NCI-H2171 treated with DMSO at 0.1 percent for 48 hours (cell line): ENCODE measurements at places on chromosomes 4 and X.

- no peak for DNase-seq
Measured at GRCh38 chr4:107034091-107034995, 1.8 kb downstream of the DKK2 start.

DNA sequence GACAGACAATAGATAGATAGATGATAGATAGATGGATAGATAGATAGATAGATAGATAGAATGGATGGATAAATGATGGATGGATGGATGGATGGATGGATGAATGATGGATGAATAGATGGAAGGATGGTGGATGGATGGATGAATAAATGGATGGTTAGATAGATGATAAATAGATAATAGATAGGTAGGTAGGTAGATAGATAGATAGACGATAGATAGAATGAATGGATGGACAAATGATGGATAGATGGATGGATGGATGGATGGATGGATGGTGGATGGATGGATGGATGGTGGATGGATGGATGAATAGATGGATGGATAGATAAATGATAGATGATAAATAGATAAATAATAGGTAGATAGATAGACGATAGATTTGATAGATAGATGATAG is 287.4 kb downstream of the CRLF2 start:
- no peak for DNase-seq

DNA sequence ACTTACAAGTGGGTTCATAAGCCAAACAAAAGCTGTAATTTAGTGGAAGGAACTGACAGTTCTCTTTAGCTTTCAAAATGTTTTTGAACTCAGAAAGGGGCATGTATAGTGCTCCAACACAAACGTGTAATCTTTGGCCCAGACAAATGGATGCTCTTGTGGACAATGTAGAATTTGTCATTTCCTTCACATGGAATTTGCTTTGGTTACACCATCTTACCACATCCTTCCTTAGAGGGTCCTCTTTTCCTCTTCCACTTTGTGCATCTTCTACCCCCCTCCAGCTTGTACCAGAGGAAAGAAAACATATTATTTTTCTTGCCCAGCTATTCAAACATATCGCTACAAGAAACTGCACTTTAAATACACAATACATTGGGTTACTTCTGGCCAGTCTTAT is 42.4 kb downstream of the MEPE start:
- DNase-seq = peak; percentile 2

DNA sequence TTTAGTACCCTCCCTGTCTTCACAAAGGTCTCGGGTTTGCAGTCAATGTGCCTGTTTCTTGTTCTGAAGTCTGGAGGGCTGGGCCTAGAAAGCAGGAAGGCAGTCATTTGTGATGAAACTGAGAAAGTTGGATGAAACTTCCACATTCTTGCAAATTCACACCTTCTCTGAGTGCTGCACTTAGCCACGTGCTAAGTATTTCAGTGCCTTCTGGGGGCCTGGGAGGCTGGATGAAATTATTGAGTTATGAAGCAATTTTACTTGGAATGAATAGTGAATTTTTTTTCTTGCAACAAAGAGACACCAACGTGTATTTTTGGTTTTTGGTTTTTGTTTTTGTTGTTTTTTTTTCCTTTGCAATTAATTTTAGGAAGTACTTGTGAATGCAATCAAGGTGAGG is 71.2 kb downstream of the MSX1 start:
- no peak for DNase-seq

DNA sequence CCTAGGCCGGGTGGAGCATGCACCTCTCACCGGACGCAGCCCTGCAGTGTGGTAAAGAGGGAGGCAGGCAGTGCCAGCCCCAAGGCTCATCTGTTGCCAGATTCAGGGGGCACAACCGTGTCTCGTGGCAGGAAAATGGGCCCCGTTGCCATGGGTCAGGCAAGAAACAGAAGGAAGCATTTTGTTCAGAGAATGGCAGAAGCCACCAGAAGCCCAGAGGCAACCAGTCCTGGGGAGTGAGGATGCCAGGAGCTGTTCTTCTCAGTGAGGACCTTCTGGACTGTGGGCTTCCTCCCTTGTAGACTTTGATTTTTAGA is 12.5 kb upstream of the UVSSA start:
- no peak for DNase-seq
